Cardiac muscle cell (in vitro differentiated cells and primary cell): ENCODE measurements at places on chromosomes 3 and 15. TPM values are rescaled to one million over a fixed set of nuclear protein-coding genes. Genes with fewer than 3 reads are reported as not detected.

- no peak for DNase-seq
Measured at GRCh38 chr3:43867436-43868072, 176.8 kb downstream of the ABHD5 start.

DNA sequence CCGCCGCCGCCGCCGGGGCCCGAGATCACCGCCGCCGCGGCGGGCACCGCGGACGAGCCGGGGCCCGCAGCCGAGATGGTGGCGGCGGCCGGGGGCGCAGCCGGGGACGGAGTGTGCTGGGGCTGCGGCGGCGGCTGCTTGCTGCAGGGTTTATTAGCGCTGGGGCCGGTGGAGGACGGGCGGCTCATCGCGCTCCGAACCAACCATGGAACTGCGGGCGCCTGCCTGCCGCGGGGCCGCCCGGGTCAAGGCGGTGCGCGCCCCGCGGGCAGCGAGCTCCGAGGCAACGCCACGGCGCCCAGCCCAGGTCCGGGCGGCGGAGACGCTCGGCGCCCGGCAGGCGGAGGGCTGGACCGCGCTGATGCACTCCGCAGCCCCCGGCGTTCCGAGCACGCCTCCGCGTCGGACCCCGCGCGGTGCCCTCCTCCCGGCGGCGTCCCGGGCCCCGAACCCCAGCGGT is 277 bp downstream of the SIAH2 start:
- no peak for DNase-seq

DNA sequence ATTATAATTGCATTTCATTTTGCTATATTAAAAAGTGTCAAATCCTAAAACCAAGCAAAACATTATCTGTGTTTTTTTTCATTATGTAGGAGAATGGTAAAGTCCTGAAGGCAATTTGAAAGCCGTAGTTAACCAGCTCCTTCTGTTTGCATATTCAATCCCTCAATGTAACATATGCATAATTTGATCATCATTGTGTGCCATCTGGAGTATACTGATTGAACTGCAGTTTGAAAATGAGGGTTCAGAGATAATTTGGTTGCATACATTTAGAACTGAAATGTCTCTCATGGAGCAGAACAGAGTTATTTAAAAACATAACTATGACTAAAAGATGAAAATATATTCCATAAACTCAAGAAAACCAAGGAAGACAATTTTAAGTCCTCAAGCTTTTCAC is 518.6 kb downstream of the GBE1 start:
- DNase-seq, result no peak

- no peak for DNase-seq
Measured at GRCh38 chr15:87357637-87358313, 898.8 kb downstream of the NTRK3 start.

The GPR87 gene
- not detected in 2 replicates for total RNA-seq

GRCh38 chr15:57503051-57503702 is 88.5 kb upstream of the MYZAP start:
- DNase-seq, result no peak

- no peak for DNase-seq
Measured at GRCh38 chr3:18872466-18872865, 275.8 kb upstream of the KCNH8 start.

DNA sequence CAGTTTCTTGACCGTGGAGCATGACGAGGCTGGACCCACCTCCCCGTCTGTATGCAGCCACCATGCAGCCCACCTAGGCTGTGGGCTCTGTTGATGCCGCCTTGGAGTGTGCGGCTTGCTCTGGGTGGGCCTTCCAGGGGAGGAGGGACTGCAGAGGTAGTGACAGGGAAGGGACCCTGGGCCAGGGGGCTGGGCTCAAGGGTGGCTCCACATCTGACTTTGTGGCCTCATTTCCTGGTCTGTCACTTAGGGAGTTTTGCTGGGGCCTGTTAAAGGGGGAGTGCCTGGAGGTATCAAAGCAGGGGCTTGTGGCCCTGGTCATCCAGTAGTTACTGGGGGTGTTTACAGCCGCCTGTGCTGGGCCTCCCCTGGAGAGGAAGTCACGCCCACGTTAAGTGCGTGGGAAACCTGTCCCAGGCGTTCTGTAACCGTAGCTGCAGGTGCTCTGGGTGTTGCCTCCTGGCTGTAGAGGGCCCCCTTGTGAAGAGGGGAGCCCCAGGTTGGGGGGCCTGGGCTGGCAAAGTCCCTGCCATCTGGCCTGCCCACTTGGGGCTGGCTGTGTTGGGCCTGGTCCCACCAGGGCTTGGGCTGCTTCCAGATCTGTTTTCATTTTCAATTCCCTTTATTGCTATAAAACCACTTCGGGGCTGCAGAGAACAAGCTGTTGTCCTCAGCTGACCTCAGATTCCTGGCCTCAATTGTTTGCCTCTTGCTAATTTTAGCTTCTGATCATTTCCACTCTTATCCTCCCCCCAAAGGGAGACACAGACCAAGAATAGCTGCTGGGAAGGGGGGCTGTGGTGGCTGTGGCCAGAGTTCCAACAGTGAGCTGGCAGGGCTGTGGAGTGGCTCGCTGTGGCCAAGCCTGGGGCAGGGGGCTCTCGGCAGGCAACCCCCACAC is 26.5 kb downstream of the KLF13 start:
- peak; percentile 93 for DNase-seq

GRCh38 chr3:150599611-150600297 is 3.4 kb upstream of the SELENOT start:
- no peak for DNase-seq

GRCh38 chr3:31829826-31830426 is 151.1 kb downstream of the OSBPL10 start:
- no peak for DNase-seq

DNA sequence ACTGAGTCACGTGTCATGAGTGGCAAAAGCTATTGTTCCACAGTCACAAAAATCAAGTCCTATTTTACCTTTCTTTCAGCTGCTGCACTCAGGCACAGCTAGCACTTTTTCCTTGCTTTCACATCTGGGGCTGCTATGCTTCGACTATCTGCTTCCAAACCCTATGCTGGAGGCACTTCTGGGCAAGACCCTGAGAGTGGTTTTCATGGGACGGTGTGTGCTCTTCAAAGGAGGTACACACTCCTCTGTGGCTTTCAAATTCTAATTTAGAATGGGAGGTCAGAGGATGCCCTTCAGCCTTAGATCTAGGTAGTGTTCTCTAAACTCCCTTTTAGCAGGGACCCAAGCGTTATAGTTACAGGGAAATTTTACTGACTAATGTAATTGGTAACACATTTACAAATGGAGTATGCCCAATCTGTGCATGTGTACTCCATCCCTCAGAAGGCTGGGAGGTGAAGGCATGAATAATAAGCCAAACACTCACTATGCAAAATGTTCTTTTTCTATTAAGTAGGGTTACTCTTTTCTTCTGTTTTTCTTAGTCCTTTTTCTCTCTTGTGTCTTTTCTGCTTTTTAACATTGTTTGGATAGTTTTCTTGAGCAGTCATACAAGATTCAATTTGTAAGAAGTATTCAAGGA is 188.3 kb downstream of the LSAMP start:
- DNase-seq, result no peak

- DNase-seq, result no peak
Measured at GRCh38 chr3:173287361-173287760, 110.2 kb upstream of the NLGN1 start.

DNA sequence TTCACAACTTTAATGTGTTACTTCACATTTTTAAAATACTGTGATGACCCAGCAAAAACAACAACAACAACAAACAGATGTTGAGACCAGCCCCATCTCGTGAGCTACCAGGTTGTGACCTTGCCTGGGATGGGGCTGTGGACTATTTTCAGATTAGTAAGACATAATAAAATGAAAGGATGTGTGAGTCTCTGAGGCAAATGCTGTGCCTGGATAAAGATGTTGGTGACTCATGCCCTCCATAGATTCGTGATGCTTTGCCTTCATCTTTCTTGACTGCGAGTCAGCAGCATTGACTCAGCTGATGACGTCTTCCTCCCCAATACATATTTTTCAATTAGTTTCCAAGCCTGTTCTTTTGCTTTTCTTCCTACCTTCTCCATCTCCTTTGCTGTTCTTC is 453.0 kb upstream of the CFAP20DC start:
- DNase-seq, result no peak

The CNBP gene
- total RNA-seq, result 285 and 377 TPM in 2 replicates

DNA sequence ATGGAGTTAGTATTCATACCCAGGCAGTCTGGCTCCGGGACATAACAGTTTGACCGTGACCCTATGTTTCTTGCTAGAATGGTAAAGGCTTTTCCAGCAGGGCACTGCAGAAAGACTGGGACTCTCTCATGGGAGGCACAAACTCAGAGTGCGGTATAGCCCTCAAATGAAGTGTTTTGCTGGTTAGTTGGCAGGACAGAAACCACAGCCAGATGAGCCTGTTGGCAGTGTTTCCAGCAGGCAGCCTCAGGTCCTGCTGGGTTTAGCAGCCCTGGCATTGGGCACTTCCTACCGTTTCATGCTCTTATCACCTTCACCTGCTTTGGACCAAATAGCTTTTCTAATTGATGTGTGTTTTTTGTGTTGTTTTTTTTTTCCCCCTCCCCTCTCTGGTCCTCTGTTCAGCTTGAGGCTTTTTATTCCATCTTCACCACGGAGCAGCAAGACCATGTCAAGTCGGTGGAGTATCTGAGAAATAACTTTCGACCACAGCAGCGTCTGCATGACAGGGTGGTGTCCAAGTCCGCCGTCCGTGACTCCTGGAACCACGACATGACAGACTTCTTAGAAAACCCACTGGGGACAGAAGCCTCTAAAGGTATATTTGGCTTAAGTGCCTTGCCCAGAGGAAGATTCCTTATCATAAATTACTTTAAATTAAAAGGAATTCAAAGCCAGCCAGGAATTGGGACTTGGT is 205.6 kb downstream of the FEZF2 start:
- DNase-seq, result no peak

- no peak for DNase-seq
Measured at GRCh38 chr15:86522721-86523120, 443.1 kb downstream of the AGBL1 start.

The SLC12A1 gene
- total RNA-seq, result 0.04 TPM in 1 of 2 replicates, not detected in the other

DNA sequence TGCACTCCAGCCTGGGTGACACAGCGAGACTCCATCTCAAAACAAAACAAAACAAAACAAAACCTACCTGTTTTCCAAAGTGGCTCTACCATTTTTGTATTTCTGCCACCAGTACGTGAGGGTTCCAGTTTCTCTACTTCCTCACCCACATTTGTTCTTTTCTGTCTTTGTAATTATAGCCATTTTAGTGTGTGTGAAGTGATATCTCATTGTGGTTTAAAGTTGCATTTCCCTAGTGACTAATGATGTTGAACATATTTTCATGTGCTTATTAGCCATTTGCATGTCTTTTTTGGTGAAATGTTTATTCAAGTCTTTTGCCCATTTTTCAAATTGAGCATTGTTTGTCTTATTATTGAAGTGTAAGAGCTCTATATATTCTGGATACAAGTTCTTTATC is 50.7 kb downstream of the TRA2B start:
- DNase-seq, result no peak

DNA sequence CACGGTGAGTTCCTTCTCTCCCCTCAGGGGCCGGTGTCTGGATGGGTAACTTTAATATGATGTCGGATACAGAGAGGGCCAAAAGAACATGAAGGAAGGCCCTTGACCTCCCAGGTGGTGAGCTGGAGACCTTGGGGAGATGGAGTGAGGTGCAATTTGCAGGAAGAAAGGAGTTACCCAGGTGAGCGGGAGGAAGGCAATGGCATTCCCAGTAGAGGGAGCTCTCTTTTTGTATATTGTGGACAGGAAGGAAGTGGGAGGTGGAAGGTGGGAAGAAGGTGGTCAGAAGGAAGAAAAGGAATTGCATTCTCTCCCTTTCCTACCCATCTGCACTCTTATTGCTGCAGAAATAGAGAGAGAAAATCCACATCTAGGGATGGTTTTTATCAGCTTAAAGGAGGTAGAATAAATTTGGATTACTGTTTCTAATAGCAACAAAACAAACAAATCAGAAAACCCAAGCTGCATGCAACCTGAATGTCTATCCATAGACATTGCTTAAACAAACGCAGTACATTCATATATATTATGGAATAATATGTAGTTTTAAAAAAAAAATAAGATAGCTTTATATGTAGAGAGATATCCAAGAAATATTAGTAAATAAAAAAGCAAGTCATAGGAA is 169.0 kb upstream of the TSC22D2 start:
- DNase-seq, result no peak

- DNase-seq, result no peak
Measured at GRCh38 chr3:71577011-71577410, 6.5 kb downstream of the FOXP1 start.

The KNG1 gene
- not detected in 2 replicates for total RNA-seq

The DLEC1 gene
- 0.11 and 0.15 TPM in 2 replicates for total RNA-seq

The ZNF660 gene
- 5.8 and 7.1 TPM in 2 replicates for total RNA-seq

The PLSCR2 gene
- total RNA-seq, result not detected in 2 replicates

- DNase-seq, result no peak
Measured at GRCh38 chr3:33041909-33042308, 55.0 kb downstream of the GLB1 start.

The SCN10A gene
- total RNA-seq, result not detected in 2 replicates

GRCh38 chr3:185397676-185398075 is 34.7 kb downstream of the MAP3K13 start:
- no peak for DNase-seq

GRCh38 chr3:113847664-113848461 is 9.3 kb downstream of the GRAMD1C start:
- no peak for DNase-seq
